Temporal lobe (tissue), 4 donors: ENCODE measurements at places on chromosomes 13 and 19. TPM values are rescaled to one million over a fixed set of nuclear protein-coding genes. Genes with fewer than 3 reads are reported as not detected.

ZNF491 gene
- 9.3 TPM for total RNA-seq

CYP2B6 gene
- not detected for total RNA-seq

SWSAP1 gene
- 0.25 TPM for total RNA-seq

ZNF443 gene
- total RNA-seq = 11.3 TPM

KATNAL1 gene
- total RNA-seq = 47.9 TPM

FAAP24 gene
- total RNA-seq = 1.5 TPM

ZNF844 gene
- total RNA-seq = 11.6 TPM
